Omental fat pad (tissue), 4 donors: ENCODE measurements at places on chromosomes 3 and 15. TPM values are rescaled to one million over a fixed set of nuclear protein-coding genes. Genes with fewer than 3 reads are reported as not detected.
A peak's percentile ranks its signal among the peaks of the same experiment; 100 is the strongest.

GRCh38 chr15:98782801-98783200, 134.5 kb downstream of the IGF1R start:
- DNase-seq, result no peak

DNA sequence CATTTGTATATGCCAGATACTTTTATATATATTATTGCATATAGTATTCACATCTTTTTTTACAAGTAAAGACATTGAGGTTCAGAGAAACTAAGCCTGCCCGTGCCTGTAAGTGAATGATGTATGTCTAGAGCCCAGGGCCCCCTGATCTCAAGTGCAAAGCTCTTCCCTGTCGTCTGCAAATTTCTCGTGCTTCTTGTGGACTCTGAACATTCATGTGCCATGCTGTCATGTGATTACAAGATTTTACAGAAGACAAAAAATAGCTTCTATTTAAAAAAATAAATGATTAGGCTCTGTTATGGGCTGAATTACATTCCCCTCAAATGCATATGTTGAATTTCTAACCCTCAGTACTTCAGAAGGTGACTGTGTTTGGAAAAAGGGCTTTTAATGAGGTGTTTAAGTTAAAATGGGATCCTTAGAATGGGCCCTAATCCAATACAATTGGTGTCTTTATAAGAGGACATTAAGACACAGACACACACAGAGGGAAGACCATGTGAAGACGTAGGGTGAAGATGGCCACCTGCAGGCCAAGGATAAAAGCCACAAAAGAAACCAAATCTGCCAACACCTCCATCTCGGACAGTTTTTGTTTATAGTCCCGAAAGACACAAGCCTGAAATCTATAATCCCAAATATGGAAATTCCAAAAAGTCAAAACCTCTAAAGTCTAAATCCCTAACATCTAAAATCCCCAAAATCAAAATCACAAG, 3.9 kb upstream of the MASP1 start:
- DNase-seq, result no peak

DNA sequence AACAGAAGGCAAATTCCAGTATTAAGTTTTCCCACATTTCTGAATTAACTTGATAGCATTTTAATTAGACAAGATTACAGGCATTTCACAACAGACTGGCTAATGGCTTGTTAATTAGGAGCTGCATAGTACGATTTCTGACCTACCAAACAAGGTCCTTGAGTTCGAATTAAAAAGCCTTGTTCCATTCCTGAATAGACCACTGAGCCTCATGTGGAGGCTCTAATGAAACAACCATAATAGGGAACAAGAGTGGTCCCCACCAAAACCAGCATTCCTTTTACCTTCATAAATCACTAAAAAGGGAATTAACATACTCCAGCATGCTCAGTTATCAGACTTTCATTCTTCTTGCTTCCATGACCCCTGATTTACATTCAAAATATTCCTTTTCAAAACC, 66.4 kb downstream of the PRTG start:
- no peak for DNase-seq

- DNase-seq, result no peak
Observed at GRCh38 chr3:13712682-13713180, 163.8 kb downstream of the FBLN2 start.

DNA sequence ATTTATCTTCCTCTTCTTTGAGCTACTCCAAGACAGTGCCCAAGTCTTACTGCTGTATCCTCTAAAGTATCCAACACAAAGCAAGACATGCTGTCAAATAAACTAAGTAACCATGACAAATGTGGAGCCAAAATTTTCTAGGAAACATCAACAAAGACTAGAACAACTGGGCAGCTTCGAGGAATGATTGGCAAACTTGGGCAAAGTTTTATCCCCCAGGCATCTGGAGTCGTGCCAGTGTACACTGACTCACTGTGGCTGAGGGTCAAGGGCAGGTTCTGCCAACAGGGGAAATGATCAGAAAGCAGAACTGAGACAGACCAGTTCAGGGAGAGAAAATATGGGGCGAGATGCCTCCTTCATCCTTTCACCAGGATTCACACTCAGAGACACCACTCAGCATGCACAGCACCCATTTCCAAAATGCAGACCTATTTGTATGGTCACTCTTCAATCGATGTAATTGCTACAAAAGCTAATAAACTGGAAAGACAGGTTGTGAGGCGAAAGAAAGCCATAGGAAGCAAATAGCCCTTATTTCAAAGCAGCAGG, 65.8 kb downstream of the MB21D2 start:
- DNase-seq, result peak; percentile 45

GRCh38 chr15:53412542-53412941, 346.9 kb downstream of the WDR72 start:
- no peak for DNase-seq

DNA sequence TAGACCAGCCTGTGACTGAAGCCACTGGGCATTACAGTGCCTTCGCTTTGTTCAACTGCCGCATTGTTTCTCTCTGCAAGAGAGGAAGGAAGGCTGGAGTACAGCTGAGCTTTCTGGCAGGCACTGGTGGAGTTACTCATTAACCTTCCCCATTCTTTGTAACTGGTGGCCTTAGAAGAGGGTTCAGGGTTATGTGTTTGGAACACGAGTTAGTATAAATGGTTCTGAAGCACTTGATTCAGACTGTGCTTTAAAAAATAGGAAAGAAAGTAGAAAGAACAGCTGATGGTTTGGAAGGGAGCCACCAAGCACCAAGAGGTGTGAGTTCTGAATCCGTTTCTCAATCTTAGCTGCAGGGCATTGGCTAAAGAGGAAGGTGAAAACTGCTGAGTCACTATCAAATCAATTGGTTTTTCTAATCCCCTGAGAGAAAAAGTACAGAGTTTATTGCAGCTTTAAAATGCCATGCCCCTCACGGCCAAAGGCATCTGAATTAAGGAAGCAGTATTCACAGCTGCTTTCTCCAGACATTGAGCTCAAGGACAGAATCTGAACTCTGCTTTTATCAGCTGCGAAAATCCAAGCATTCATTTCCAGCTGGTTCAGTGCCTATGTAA, 3.6 kb downstream of the HGD start:
- no peak for DNase-seq

- no peak for DNase-seq
Observed at GRCh38 chr3:62373215-62373614, at the start of gene FEZF2. Gene FEZF2, minus strand, starts transcription at chr3:62373550. Its CDS starts 682 bp downstream, at chr3:62372868.

DNA sequence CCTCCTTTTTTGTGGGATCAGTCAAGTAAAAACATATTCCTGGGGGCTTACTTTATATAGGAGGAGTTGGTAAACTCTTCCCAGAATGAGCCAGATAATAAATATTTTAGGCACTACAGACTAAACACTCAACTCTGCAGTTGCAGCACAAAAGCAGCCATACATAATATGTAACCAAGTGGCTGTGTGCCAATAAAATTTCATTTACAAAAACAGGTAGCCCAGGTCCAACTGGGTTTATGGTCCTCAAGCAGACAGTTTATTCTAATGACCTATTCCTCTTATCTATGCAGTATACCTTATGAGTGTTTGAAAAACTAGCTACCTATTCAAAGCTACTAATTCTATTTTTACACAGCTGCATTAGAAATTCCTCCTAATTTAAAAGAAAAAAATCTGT, 61.8 kb downstream of the FAIM start:
- DNase-seq, result no peak

- no peak for DNase-seq
Observed at GRCh38 chr3:77693147-77693546, 653.2 kb downstream of the ROBO2 start.

- no peak for DNase-seq
Observed at GRCh38 chr15:62985768-62986167, 56.8 kb upstream of the TPM1 start.

DNA sequence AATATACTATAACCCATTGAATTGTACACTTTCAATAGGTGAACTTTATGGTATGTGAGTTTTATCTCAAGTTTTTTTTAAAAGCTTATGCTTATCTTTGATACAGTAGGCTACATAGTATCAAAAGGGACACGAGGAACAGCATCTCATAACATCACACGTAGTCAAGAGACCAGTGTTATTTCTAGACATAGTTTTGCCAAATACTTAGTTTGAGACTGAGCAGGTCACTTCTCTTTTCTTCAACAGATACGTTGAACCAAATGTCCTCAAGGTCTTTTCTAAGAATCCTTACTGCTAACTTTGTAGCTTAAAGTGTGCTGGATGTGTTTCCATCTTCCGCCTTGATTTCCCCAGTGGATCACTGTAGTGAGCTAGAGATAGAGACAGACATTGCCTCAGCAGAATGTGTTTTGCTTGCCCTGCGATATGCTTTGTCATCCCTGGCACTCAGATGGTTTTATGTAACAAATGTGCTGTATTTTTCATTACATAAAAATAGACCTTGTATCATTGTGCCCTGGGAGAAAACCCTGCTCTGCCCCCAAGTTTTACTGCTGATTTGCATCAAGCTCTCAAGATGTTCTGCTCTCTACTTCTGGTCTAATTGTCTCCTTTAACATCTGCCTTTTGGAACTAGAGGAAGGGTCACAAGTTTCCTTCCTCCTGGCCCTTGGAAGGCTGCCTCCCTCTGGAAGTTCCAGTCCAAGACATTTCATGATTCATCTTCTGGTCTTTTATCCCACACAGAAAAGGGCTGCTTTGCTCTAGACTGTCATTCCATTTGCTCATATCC, 426.4 kb upstream of the RGMA start:
- no peak for DNase-seq

DNA sequence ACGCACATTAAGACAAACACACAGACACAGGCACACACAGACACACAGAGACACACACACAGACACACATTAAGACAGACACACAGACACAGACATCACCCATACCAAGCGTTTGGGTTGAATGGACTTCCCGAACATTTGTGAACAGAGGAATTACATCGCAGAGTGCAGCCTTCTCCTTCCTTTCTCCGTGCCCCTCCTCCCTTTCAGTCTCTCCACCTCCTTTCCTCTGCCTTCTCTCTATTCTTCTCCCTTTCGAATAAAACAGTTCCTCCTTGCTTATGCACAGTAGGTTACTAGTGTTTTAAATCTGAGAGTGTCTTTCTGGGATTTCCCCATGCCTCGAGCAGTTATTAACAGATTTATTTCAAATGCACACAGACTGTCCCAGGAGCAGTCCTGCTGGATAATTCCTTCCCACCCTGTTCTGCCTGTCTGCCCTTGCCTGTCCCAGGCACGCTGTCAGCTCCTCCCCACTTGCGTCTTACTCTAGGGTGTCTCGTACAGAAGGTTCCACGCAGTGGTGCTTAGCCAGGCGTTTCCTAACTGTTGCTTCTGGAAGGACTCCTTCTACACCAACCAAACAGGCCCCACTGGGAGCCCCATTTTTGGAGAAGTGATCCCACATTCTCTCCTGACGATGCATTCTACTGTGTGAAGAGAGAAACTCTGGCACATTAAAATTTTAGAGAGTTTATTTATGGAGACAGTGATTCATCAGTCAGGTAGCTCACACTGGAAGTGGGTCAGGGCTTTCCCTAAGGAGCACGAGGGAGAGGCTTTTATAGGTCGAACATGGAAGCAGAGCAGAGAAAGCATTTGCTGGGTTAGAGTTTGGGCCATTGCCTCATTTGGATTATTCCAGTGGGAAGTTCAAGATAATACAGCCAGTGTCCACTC, 163.8 kb downstream of the SV2B start:
- no peak for DNase-seq

- no peak for DNase-seq
Observed at GRCh38 chr15:42919308-42919707, 1.3 kb downstream of the TTBK2 start.

DNA sequence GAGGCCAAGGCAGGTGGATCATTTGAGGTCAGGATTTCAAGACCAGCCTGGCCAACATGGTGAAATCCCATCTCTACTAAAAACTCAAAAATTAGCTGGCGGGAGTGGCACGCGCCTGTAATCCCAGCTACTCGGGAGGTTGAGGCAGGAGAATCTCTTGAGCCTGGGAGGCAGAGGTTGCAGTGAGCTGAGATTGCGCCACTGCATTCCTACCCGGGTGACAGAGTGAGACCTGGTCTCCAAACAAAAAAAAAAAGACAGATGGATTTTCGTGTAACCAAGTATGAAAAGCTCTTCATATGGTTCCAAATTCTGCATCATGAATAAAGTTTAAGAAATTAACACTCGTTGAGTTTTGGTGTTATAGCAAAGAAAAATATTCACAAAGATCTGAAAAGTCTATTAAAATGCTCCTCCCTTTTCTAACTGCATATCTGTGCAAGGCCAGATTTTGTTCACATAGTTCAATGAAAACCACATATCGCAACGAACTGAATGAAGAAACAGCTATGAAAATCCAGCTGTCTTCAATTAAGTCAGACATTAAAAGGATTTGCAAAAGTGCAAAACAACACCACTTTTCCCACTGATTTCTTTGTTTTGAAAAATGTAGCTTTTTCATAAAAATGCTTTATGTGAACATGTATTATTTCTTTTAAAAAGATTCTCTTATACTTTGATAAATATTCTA, 23.8 kb upstream of the FBLN2 start:
- no peak for DNase-seq

DNA sequence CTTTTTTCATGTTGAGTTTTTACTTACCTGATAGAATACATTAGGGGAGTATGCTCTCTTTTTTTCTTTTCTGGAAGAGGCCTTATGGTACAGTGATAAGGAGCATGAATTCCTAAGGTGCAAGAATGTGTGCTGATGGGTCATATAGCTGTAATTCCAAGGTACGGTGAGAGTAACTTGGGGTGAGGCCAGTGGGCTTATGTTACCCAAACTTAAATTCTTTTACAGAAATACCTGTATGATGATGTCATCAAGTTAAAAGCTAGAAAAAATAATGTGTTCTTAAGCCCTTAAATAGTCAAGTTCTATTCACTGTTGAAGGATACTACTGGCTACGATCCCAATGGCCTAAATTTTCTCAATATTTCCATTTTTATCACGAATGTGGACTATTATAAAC, 111.2 kb downstream of the GMPS start:
- DNase-seq, result no peak

DNA sequence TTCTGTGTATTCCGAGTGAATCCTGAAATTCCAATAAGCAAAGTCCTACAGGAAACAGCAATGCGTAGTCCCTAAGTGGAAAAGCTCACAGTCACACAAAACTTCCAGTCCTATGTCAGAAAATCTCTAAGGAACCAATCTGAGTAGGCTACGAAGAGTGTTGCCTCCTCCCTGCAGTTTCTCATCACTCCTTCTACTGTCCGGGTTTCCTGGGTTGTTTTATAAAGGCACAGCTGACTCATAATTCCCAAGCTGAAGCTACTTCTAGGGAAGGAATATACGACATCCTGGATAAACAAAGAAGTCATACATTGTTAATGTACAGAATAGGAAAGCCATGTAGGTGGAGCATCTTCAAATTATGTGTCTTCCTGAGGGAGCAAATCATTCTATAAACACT, 65.7 kb upstream of the RGMA start:
- DNase-seq, result no peak

- DNase-seq, result no peak
Observed at GRCh38 chr3:171225165-171225564, 198.6 kb upstream of the SLC2A2 start.

GRCh38 chr3:102156426-102156825, 278.4 kb upstream of the ZPLD1 start:
- DNase-seq, result no peak

GRCh38 chr3:160368804-160369203, 30.2 kb downstream of the IFT80 start:
- DNase-seq, result no peak

GRCh38 chr3:129942296-129942695, 32.2 kb upstream of the TRH start:
- DNase-seq, result peak; percentile 32

RBP2 gene
- not detected for total RNA-seq

GUCA1C gene
- not detected for total RNA-seq

FOXB1 gene
- total RNA-seq, result not detected

NPTN gene
- total RNA-seq, result 87.2 TPM
